ENCODE measurements at places on chromosomes 12 and 14.

DNA sequence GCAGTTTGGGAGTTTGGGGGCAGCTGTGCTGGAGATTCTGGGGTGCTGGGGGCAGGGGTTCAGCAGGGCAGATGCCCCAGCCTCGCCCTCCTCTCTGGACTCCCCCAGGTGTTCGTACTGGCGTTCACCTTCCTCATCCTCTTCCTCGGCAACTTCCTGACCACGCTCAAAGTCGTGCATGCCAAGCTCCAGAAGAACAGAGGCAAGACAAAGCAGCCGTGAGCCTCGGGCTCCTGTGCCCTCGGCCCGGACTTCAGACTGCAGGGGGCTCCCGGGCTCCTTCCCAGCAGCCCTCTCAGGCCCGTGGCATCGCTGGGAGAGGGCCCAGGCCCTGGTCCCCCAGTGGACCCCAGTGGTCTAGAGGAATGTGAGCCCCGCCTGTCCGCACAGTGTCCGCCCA lies 18.0 kb downstream of the RHOF start:
- DNase-seq, result no peak

- DNase-seq, result no peak
Observed at GRCh38 chr12:63323942-63324341, 172.9 kb upstream of the AVPR1A start.

GRCh38 chr14:89041257-89041582 lies 216.8 kb downstream of the TTC8 start:
- DNase-seq, result no peak

- peak; percentile 47 for DNase-seq
Observed at GRCh38 chr14:75147423-75148071, 20.7 kb upstream of the NEK9 start.

DNA sequence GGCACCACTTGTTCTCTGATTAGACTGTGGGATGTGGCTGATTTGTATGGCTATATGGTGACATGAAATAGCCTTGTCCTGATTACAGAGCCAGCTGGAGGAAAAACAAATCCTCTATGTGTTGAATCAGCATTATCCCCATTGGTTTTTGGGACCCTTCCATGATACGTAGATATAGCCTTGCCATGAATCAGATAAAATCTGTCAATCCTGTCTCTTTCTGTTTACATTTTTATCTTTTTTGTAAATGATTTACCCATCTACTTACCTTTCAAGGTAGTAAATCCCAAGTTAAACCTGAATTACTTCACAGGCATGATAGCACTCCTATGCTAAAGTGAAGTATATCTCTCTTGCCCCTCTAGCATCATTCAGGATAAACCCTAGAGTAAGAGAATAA lies 789.3 kb downstream of the TMTC2 start:
- no peak for DNase-seq

DNA sequence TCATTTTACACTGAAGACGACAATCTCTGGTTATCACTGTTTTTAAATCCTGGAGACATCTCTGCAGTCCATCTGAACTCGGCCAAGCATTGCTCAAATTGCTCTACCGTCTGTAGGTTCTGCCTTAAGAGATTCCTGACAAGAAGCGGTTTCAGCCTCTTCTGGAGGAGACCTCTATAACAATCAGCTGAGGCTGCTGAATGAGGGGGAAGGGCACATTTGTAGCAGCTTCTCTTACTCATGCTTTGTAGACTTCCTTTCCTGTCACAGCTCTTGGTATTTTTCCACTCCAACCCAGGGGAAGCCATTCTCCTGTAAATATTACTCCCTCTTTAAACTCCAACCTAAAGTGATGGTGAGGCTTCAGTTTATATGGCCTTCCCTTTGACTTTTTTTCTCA lies 3.0 kb downstream of the ARG2 start:
- no peak for DNase-seq

GRCh38 chr12:46547421-46548354 lies 175.1 kb upstream of the SLC38A2 start:
- DNase-seq, result no peak

DNA sequence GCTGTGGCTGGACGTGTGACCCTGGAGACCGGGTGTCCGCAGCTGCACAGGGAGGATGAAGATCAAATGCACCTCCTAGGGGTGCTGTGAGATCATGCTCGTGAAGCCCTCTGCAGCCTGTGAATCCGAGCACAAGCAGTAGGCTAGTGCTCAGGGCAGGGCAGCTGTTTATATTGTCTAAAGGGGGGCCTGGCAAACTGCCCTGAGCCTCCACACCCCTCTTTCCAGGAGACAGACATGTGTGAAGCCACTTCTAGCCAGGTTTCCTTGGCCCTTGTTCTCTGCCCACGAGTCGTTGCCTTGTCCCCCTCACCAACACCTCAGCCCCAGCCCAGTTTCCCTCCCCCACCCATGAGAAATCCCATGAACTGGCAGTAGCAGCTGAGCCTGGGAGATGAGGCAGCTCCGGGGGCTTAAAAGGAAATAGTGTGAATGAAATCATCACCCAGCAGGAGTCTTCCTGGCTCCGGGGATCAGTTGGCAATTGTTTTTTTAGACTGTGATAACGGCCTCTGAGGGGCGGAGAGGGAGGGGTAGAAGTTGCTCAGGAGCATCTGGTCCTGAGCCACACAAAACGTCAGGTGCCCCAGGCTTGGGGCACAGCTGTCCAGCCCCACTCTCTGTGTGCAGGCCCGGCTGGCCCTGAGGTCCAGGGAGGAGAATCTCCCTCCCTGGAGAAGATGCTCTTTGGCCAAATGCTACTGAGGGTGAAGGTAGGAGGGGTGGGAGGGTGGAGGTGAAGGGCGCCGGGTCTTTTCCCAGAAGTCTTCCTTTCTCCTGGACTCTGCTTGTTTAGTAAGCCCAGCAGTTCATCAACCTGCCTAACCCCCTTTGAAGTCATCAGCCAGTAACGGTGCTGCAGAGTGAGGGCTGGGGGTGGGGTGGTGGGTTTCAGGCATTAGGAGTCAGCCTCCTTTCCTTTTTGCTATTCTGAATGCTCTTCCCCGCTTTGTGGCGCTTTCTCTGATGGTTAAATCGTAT lies 4.0 kb downstream of the FGF6 start:
- DNase-seq, result no peak

GRCh38 chr12:129827866-129828384 lies 75.9 kb downstream of the TMEM132D start:
- DNase-seq, result no peak

DNA sequence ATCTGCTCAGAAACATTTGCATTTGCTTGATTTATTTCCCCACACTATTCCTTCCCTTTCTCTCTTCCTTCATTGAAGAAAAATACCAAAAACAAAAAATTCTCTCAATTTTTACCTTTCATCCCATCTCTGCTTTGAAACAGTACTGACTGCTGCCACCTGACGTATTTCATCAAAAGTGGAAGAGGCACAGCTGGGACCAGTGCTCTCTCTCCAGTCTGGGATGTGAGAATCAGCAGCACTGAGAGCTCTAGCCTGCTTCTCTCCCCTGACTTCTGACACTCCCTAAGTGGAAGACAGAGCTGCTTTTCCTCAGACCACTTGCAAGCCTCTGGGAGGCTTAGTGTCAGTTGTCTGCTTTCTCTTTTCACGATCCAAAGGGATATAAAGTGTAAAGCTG lies 36.9 kb downstream of the TTLL5 start:
- DNase-seq, result no peak

GRCh38 chr12:45611061-45611460 lies 118.4 kb upstream of the ARID2 start:
- DNase-seq, result no peak
